Ovary (tissue), 10 donors: ENCODE measurements at places on chromosomes 6 and 20. TPM values are rescaled to one million over a fixed set of nuclear protein-coding genes. Genes with fewer than 3 reads are reported as not detected.

The SMAP1 gene
- polyA plus RNA-seq: 34.1 TPM

The UTRN gene
- 27.6 TPM for polyA plus RNA-seq

The SNAP25 gene
- 6.3 TPM for polyA plus RNA-seq

The WFDC12 gene
- polyA plus RNA-seq: not detected

The RNF39 gene
- 1.1 TPM for polyA plus RNA-seq

The SLC22A2 gene
- 0.16 TPM for polyA plus RNA-seq

The TFAP2A gene
- polyA plus RNA-seq: 0.15 TPM

The ERVFRD-1 gene
- not detected for polyA plus RNA-seq

DNA sequence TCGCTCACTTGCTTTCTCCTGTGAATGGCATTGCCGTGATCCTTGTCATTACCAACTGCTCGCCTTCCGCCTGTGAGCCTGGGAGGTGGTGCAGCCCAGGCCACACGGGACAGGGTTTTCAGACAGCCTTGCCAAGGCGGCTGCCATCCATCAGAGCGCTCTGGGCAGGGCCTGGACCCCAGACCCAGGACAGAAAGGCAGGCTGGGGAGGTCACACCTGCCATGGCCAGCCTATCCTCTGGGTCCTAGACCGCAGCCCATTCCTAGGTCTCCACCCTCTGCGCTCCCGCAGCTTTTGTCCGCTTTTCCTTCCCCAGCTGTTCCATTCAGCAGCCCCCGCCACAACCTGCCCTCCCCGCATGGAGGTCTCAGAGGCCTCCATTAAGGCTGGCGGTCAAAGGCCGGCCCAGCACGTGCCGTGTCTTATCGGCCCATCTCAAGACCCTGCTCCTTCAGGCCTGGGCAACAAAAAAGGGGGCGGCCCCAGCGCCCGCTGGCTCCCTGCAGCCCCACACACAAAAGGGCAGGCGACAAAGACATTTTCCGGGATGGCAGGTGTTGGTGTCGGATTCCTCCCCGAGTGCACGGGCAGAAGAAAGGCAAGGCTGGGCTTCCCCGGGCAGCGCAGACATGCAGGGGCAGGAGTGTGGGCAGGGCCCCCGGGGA is 28.1 kb downstream of the INSM1 start:
- no peak for DNase-seq

DNA sequence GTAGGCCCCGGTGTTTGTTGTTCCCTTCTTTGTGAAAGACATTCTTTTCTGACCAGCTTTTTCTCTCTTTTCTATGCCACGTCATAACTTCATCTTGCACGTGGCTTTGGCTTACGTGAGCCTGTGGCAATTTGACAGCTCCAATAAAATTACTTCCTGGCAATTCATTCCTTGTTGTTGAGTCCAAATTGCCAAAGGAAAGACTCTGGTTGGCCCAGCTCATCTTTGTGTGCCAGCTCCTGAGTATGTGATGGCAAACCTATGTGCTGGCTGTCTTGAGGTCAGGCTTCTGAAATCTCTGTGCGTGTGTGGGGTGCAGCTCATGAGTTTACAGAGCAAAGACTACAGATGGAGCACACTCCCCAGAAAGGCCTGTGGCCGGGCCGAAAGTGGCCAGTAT is 272.5 kb upstream of the SGK1 start:
- DNase-seq: no peak

GRCh38 chr20:33992145-33992922 is 1.4 kb upstream of the RALY start:
- no peak for DNase-seq

DNA sequence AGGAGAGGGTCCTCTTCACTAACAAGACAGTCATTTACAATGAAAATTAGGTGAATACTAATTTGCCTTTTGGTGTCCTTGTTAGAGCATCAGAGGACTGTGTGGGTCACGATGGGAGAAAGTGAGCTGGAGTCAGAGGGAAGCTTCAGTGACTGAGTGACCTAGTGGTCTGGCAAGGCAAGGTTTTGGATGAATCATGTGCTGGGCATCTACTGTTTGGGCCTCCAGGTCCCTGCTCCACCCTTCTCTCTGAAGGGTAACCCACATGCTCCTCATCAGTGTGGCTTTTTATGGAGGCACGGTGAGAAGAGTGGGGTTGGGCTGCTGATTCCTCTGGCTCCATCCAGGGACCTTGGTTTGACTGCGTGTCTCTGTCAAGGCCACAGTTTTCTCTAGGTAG is 60.5 kb upstream of the EXOC2 start:
- no peak for DNase-seq

DNA sequence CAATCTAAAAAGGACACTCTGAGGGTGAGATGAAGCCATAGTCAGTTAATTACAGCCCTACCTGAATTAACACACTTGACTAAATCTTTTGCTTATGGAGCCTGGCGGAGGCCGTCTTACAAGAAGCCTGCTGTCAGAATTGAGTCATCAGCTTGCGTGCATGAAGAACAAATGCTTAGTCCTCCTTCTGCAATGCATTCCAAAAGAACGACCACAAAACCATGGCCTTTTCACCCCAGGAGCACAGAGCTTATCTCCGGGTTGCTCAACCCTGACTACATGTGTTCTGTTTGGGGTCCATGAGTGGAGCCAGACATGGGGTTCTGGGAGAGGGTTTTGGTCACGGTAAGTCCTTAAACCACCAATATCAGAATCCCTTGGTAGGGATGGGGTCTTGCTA is 318.1 kb downstream of the CLIC5 start:
- no peak for DNase-seq

GRCh38 chr6:154852687-154853086 is 119.5 kb downstream of the SCAF8 start:
- DNase-seq: no peak

GRCh38 chr6:168695701-168696100 is 254.7 kb downstream of the SMOC2 start:
- no peak for DNase-seq
